ENCODE measurements at places on chromosomes 1 and 21.

- no peak for DNase-seq
Observed at GRCh38 chr1:50697440-50698421, 262.3 kb downstream of the FAF1 start.

GRCh38 chr1:194309269-194309668 lies 1122.9 kb upstream of the B3GALT2 start:
- DNase-seq = no peak

DNA sequence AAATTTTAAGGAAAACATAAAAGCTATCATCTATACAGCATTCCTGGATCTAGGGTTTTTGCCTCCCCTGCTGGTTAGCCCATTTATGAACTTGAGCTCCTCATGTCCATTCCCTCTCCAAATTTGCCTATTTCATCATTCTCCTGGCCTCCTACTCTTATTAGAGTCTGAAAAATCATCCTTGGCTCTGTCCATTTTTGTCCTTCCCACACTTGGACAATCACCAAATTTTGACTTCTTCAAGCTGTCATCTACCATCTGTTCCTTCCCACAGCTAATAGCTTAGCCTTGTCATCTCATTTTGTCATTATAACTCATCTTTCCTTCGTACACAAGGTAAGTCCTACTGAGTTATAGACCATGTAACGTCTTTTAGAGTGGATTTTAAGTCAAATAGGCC lies 2.2 kb upstream of the HENMT1 start:
- no peak for DNase-seq

- DNase-seq = no peak
Observed at GRCh38 chr1:192201303-192201702, 43.0 kb downstream of the RGS18 start.

- DNase-seq = no peak
Observed at GRCh38 chr1:179968284-179968993, 13.8 kb downstream of the CEP350 start.

DNA sequence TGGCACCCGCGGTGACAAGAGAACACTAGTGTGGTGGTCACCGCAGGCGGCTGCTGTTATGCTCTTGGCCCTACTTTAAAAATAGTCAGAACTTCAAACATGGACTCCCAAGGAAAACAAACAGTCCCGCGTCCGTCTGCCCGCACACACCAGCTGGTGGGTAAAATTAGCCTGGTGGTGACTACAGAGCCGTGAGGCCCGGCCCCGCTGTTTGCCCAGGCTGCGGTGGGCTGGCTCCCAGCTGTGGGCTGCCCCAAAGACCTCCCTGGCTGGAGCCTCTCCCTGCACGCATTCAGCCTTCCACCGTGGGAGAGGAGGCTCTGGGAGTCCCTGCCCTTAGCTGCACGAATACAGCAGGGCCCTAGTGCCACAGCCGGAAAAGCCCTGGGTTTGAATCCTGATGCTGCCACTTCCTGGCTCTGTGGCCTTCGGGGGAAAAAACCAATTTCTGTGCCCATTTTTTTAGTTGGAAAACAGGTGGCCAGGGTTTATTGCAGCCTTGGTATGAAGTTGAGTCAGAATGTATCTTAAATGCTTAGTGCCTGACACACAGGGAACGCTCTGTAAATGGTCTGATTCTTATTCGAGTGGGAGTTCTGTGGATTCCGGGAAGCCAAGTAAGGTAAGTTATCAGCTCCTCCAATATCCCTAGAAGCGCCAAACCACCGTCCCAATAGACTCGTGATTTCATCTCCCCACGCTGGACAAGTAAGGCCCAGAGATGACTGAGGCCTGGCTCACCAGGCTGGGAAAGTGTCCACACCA lies 58.2 kb downstream of the ALPL start:
- DNase-seq = no peak

GRCh38 chr1:231423648-231424047 lies 1.6 kb upstream of the EGLN1 start:
- DNase-seq = no peak

DNA sequence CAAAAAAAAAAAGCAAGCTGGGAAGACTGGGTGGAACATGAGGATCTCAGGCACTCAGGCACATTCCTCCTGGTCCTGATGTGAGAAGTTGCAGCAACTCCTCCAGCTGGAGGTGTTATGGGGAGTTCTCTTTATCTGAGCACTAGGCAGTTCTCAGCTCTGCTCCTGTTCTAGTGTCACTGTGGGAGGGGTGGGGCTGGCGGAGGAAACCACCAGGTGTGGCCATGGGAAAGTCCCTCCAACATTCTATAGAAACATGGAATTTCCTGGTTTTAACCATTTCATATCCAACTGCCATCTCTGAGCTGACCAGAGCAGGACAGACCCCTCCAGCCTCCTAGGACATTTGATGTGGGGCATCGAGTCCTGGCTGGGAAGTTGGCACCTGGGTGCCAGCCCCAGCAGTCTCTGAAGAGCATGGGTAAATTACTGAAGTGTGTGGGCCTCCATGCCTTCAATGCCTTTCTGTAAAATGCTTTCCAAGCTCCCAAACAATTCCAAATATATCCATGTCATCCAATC lies 804 bp upstream of the IKBKE start:
- no peak for DNase-seq

GRCh38 chr1:216330262-216330661 lies 93.0 kb downstream of the USH2A start:
- no peak for DNase-seq

GRCh38 chr1:234624724-234625117 lies 14.7 kb upstream of the IRF2BP2 start:
- no peak for DNase-seq

DNA sequence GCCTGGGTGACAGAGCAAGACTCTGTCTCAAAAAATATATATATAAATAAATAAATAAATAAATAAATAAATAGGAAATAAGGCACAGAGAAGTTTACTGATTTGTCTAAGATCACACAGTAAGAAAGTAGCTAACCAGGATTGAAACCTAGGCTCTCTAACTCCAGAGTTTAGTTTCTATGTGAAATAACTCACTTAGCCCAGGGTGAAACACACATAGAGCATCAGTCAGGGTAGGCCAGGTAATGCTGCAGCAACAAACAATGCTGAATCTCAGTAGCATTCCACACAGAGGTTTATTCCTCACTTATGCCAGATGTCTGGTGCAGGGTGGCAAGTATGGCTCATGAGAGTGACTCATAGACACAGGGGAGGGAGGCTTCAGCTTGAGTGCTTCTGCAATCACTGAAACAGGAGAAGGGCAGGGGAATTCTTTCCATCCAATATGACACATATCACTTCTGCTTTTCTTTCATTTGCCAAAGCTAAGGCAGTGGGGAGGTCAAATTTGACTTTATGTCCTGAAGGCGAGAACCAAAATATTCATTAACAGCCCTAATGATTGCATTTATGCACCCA lies 37.1 kb upstream of the KANK4 start:
- no peak for DNase-seq

- no peak for DNase-seq
Observed at GRCh38 chr1:184792450-184792969, 37.9 kb upstream of the EDEM3 start.

GRCh38 chr1:87208931-87209330 lies 119.7 kb upstream of the LMO4 start:
- no peak for DNase-seq

DNA sequence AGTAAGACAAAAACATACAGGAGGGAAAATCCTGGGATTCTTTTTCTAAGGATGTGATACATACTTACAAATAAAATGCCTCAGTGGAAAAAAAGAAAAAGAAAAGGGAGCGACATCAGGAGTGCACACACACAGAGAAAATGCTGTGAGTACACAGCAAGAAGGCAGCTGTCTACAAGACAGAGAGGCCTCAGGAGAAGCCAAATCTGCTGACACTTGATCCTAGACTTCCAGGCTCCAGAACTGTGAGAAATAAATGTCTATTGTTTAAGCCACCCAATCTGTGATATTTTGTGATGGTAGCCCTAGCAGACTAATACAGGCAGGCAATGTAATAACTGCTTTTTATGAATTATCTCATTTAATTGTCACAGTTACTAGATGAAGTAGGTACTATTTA lies 17.0 kb upstream of the TRIM45 start:
- DNase-seq = no peak

GRCh38 chr1:147080006-147080661 lies 92.1 kb downstream of the PRKAB2 start:
- no peak for DNase-seq

- no peak for DNase-seq
Observed at GRCh38 chr1:93081716-93082115, 2.6 kb downstream of the MTF2 start.

- no peak for DNase-seq
Observed at GRCh38 chr1:102550729-102551384, 554.1 kb upstream of the OLFM3 start.

DNA sequence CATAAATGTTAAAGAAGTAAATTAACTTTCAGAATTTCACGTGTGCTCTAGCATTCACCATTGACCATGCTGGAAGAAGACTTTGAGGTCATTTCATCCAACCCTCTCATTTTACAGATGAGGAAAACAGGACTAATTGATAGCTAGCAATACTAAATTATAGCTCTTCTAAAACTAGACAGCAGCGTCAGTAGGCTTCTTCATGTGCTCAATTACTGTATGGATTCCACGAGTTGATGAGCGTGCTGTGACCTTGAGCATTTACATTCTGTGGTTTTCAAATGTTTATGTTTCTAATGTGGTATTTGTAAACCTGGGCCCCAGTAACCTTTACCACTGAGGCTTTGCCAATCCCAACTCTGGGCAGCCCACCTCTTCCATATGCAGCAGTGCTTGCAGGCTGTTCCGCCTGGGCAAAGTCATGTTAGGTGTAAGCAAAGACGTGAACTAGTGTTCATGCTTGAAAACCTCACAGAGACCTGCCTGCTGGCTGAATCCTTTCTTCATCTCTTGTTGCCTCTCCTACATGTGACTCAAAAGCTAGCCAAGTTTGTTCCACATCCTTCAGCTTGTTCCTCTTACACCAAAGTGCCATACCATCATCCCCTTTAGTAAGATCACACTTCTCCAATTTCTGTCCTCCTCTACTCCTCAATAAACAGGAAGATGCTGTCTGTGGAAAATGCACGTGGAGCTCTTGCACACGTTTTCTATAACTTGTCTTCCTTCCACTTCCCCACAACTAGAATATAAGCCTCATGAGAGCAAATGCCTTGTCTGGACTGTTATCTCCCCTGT lies 17.2 kb downstream of the KCNJ15 start:
- DNase-seq = no peak

GRCh38 chr1:206575894-206576737 lies 36.1 kb downstream of the EIF2D start:
- no peak for DNase-seq

DNA sequence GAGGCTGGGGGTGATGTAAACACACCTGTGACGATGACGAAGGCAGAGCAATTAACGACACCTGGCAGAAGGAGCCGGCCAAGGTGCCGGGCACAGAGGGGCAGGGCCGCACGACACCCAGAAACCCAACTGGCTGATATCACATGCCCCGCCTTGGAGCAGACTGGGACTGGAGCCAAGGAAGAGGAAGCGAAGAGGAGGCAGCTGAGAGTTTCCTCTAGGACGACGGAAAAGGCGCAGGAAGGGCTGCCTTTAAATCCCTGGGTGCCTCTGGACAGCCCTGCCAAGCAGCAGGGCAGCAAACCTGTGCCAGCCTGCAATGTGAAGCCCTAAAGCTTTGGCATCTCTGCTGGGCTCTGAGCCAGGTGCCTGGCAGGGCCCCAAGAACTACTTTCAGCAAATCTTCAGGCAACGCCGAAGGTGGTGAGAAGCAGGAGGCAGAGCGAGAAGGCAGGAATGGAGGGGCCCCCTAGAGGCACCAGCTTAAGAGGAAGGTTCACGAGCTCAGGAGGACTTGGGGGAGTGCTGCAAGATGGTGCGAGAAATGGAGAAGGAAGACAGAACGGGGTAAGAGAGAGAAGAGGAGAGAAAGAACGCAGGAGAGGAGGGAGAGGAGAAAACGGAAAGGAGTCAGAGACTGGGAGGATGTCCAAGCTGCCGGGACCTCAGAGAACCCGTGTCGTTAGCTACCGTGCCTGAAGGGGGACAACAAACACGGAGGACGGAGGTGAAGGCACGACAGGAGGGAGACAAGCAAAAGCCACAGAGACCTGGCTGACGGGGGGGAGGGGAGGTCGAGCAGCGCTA lies 25.3 kb upstream of the PEF1 start:
- no peak for DNase-seq

GRCh38 chr1:88104236-88104635 lies 579.8 kb upstream of the PKN2 start:
- no peak for DNase-seq

GRCh38 chr21:18499761-18500376 lies 96.3 kb upstream of the TMPRSS15 start:
- no peak for DNase-seq

DNA sequence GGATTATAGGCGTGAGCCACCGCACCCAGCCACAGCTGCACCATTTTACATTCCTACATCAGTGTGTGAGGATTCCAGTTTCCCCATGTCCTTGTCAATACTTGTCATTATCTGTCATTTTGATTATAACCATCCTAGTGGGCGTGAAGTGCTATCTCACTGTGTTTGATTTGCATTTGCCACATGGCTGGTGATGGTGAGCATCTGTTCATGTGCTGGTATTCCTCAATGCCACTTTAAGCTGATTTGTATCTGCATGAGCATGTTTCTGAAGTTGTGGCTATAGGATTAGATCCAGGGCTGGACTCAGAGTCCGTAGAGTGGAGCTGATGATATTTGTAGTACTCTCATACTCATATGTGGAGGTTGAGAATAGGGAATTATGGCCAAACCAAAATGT lies 36.6 kb downstream of the SRRM1 start:
- DNase-seq = no peak

GRCh38 chr1:220841293-220841692 lies 38.0 kb upstream of the HLX start:
- no peak for DNase-seq

GRCh38 chr1:181499825-181500224 lies 16.5 kb downstream of the CACNA1E start:
- no peak for DNase-seq

GRCh38 chr21:43950481-43950880 lies 61.6 kb upstream of the TRAPPC10 start:
- DNase-seq = no peak

DNA sequence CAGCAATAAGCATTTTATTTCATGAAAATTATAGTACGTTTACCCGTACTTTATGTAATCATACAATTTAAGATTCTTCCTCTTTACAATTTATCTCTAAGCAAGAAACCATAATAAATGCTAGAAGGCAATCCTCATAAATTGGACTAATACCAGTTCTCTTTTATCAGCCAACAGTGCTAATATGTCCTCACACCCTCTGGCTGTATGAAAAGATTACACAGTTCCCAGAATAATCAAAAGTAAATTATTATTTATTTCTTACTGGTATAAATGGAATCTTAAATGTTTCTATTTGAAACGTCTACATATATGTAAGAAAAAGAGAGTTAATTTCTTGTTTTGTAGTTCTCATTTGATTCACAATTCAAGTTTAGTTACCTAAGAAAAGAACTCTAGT lies 3.1 kb upstream of the CDKN2C start:
- no peak for DNase-seq

DNA sequence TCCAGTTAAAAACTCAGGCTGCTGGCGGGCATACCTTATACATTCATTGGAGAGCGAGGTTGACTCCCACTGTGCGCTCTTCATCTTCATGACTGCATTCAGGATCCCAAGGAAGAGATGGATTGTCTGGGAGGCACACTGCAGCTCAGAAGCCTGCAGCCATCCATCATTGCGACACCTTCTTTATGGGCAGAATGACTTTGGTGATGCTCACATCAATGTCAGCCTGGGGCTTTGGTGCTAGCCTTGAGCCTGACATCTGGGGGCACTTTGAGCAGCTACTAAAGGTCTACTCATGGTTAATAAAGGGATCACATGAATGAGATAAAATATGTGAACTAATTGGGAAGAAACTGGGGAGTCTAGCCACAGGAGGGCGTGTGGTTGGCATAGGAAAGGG lies 229.3 kb downstream of the PRDM2 start:
- DNase-seq = no peak

Measured in stimulated activated CD8-positive, alpha-beta memory T cell treated with anti-CD3 and anti-CD28 coated beads, Interleukin-15, amount 100 ng/mL, for 24 hours (primary cell).